NCI-H1417 treated with DMSO at 0.1 percent for 48 hours (cell line): ENCODE measurements at places on chromosomes 1 and 21.

DNA sequence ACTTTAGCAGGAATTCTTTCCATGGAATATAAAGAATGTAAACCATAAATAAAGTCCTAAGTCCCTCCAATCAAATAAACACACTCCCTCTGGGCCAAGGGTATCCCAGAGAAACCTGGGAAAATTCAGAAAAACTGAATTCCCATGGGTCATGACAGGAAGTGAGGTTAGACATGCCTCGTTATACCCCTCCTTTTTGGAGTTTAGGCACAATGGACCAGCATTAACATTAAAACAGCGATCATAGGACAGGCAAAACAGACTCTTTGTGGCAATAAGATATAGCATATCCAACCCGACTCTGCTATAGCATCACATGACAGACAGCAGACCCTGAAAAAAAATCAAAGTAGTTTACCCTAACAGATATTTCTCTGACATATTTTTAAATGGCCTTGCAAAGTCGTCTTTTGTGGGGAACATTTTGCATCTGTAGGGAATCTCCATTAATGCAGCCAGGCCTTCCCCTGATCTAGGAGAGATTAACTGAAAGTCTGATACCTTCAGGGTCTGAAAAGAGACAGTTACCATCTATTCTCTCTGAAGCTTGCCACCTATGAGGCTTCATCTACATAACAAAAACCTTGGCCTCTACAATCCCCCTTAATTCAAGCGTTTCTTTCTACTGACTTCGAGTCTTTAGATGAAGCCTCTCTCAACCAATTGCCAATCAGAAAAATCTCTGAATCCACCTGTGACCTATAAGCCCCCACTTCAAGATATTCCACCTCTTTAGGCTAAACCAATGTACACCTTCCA, 143.0 kb upstream of the KCNK1 start:
- no peak for DNase-seq

DNA sequence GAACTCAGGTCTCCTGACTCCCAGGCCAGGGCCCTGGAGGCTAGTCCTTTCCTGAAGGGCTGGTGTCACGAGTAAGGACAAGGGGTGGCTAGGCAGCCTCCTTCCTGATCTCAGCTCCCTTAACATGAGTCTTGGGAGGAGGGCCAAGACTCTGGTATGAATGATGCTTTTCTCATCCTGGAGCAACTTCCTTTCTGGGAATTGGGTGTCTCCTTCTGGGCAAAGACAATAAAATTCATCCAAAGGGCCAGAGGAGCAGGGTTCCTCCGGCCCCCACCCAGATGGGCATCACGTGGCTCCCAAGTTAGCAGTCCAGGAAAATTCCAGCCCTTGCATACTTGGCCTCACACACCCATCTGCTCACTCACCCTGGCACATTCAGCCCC, at the start of gene FAM167B:
FAM167B (plus strand) TSS at position 335 of the 386 bp plus-strand sequence. CDS start 200 bp downstream, outside the sequence.
- no peak for DNase-seq

GRCh38 chr1:91589437-91589836, 88.8 kb downstream of the CDC7 start:
- DNase-seq: no peak

GRCh38 chr21:43866260-43866629, 1.2 kb downstream of the AGPAT3 start:
- no peak for DNase-seq

DNA sequence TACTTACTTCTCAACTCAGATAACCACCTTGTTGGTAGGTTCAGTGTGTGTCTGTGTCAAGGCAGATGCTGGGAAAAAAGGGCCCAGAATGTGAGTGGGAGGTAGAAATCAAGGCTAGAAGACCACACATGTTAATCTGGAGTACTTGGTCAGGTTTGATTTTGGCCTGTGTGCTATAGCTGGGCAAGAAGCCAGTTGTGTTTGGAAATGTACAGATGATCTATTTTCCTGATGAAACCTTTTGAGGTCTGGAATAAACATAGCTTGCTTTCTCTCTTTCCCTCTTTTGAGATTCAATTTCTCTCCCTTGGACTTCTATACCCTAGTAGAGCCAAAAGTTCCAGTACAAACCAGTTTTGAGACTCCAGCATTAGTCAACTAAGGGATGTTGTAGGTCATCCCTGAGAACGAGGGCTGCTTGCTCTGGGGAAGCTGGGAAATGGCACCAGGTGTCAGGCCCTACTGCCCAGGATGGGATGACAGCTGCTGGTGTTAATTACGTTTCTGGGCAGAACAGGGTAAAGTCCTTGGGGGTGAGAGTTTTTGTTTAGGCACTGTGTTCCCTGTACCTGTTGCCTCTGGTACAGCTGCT, 15.8 kb downstream of the MAPKAPK2 start:
- DNase-seq: no peak

GRCh38 chr1:32208891-32209328, at the start of gene DCDC2B:
Gene DCDC2B, plus strand, starts transcription at chr1:32209089. Its CDS starts 5 bp downstream, at chr1:32209094.
- peak; percentile 55 for DNase-seq

DNA sequence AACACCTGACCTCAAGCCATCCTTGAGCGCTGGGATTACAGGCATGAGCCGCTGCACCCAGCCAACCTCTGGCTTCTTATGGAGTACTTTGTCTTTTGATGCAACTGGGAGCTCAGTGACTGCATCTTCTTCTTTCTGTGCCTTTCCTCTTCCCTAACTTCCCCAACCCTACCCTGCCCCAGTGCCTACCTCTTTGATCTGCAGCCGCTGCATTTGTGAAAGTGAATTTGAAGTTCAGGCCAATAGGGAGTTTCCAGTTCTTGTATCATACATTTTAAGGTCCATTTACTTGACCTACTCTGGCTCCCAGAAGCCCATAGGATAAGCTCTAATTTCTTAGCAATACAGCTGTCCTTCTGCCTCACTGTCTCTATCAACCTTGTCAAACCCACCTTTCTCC, 52.2 kb downstream of the KCNC4 start:
- DNase-seq: no peak

GRCh38 chr1:11795238-11795890, 10.4 kb downstream of the MTHFR start:
- no peak for DNase-seq

DNA sequence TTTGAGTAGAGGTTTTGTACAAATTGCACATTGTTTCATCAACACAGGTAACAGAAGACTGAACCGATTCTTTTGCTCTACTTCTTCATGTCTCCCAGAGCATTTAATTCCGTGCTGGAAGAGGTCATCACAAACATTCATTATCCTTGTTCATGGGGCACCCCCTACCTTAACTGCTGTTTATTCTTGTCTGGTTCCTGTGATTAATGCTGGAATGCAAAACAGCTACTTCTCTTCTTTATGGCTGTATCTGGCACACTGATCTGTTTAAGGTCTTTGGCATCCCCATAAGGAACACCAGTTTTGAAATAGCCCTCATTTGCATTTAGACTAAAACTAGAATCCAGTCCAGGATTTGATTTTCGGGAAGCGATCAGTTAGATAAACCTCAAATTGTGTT, 42.2 kb downstream of the NTNG1 start:
- DNase-seq: no peak

GRCh38 chr1:155504207-155504606, 58.4 kb downstream of the ASH1L start:
- DNase-seq: no peak
